ENCODE measurements at places on chromosomes 3 and 15.

DNA sequence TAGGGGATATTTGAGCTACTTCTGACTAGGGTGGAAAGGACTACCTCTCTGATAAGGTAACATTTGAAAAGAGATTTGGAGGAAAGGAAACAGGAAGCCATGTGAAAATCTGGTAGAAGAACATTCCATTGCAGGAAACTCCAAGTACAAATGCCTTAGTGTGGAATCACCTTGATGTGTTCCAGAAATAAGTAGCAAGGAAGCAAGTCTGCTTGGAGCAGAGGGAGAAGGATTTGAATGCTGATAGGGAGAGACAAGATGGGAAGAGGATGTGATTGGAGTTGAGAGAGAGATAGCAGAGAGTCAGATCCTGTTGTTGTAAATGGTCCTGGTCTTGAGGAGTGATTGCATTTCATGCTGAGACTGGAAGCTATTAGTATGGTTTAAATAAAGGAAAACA lies 335.1 kb upstream of the DCBLD2 start:
- no peak for DNase-seq

DNA sequence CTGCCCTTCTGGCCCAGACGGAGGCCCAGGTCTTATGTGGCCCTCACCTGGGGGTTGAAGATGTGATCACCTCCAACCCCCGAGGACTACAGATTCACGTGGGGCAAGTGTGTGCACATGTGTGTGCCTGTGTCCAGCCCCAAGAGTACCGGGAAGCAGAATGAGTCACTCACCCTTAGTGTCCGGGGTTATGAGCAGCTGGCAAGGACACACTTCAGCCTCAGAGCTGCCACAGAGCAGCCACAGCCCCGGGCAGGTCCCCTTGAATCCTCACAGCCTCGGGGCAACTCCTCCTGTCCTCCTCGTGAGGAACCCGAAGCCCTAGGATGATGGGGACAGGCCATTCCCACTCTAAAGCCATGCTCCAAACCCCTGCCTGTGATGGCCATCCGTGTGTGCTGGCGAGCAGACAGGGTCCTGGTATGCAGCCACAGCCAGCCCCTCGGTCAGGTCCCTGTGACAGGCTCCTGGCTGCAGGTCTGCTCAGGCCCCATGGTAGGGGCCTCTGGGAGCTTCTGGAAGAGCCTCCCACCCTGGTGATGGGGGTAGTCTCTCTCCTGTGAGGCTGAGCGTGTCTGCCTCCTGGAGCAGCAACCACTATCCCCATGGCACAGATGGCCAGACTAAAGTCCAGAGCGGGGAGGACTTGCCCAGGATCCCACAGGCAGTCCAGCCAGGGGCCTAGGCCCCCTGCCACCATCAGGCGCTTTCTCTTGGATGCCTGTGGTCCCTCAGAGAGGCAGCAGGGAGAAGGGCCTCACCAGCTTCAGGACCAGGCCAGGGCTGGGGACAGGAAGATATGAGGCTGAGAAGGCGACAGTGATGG lies 852 bp downstream of the STAB1 start:
- no peak for DNase-seq

DNA sequence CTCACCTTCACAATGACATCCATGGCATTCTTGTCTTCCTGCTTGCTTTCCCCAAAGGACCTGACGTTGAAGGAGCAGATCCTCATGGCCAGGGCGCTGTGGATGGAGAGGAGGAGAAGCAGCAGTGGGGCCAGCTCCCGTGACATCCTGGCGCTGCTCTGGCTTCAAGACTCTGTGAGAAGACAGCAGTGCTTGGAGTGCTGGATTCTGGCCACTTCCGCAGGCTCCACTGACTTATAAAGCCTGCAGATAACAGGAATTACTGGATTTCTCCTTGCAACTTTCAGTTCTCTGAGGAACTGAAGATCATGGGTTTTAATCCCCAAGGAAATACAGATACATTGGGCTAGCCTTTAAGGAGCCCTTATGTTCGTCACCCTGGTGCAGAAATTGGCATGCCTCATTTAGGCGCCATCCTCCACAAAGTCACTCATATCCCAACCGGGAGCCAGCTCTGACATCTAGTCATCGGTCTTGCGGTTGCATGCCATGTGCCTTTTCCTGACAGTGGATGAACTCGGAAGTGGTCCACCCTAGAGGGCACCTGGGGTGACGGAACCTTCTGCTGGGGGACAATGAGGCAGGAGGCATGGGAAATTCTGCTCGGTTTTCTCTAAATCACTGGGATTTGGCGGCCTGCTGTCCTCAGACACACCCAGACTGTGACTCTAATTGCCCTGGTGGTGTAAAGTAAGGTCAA lies at the start of gene DNASE1L3:
DNASE1L3 (minus strand) TSS at position 212 of the 700 bp plus-strand sequence; CDS start at position 146, 66 bp downstream.
- DNase-seq, result no peak

- DNase-seq, result no peak
Measured at GRCh38 chr15:74302821-74303359, 64.6 kb downstream of the CYP11A1 start.

DNA sequence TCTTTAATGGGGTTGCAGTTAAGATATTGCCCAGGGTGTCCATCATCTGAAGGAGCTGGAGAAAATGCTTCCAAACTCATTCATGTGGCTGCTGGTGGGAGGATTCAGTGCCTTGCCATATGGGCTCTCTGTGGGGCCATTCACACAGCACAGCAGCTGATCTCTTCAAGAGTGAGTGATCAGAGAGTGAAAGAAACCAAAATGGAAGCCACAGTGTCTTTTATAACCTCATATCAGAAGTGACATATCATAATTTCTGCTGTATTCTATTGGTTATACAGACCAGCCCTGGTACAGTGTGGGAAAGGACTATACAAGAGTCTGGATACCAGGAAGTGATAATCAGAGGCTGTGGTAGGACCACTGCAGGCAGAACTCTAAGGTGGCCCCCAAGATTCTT lies 33.6 kb downstream of the HHLA2 start:
- DNase-seq, result no peak

GRCh38 chr3:60594025-60594424 lies 657.2 kb downstream of the FHIT start:
- DNase-seq, result no peak
